ENCODE measurements at places on chromosomes 5 and 9.

DNA sequence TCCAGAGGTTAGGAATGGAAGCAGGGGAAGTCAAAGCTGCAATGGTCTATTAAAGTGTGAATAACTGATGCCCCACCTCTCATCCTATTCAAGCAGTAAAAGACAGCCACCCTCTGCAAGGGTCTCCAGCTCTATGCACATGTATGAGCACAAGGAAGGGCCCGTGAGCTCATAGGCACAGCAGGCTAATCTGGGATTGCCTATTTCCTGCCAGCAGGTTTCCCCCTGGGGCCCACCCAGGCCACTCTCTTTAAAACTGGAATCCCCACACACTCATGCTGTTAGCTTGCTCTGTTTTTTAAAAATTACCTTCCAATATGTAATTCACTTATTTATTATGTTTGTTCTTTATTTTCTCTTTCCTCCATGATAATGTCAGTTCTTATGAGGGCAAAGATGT is 48.7 kb upstream of the ZNF366 start:
- DNase-seq = no peak

DNA sequence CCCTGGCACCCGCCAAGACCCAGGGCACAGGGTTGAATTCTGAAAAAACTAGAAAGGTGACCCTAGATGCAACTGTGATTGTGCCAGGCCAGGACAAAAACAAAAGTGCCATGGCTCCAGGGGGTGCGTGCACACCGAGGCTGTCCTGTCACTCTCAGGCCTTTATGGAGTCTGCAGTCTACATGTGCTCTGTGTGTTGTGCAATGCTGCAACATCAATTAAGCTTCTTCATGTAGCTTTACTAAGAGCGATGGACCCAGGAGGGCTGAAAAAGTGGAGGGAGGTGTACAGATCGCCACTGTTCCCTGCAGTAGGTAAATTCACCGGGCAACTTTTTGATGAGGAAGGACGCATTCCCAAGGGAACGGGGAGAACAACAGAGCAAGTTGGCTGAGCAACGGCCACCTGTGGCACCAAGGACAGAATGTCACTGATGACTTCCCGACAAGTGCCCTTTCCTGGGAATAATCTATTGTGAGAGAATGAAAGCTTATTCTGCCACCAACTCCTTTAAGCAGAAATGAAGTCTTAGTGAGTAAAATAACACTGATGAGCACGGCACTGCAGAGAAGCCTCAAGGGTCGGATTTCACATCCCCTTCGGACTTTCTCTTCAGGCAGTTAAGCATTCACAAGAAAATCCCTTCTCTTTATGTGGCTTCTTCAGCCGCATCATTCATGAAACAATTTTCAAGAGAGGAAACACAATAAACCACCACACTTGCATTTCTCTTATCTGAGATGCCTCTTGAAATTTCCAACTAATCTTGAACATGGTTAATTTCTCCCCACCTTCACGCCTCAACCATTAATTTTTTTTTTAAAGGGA is 149.6 kb downstream of the DROSHA start:
- no peak for DNase-seq

GRCh38 chr9:36765468-36766341 is 193.0 kb downstream of the MELK start:
- DNase-seq = no peak

DNA sequence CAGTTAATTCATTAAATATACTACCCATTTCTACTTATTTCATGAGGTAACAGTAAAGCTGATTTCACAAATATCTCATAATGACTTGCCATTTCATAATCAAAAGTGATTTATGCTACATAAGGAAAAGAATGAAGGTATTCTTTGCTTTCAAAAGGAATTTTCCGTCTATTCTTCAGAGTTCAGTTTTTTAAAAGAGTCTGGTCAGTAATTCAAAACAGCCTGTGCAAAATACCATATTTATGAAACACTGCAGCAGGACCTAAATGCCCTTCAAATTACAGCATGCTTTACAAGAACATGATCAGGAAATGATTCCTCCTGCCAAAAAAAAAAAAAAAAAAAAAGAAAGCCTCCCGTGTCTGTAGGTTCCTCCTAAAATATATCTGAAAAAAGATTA is 154.7 kb downstream of the KIAA0825 start:
- DNase-seq = no peak

- no peak for DNase-seq
Observed at GRCh38 chr5:115170134-115170928, 623 bp upstream of the TRIM36 start.

DNA sequence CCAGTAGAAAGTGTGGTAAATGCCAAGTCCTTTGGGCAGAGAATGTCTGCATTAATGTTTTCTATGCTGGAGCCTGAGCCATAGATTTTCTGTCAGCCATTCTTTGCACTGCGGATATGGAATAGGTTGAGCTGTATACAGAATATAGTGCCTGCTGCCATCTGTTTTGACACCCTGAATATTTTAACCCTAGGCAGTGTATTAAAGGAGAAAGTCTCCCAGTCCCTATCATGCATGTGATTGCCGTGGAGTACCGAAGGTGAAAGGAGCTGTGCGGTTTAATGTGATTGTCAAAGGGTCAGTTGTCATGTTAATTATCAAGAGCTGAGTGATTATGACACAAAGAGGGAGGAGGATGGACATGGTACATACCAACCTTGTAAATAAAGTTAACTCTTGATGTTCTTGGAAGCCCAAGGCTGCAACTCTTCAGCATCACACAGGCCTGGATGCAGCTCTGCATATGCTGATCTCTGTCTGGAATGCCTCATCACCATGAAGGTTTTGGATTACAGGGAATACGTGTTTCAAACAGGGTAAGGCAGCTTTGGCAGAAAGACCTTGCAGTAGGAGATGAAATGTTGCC is 247.1 kb upstream of the ELAVL2 start:
- DNase-seq = no peak

- no peak for DNase-seq
Observed at GRCh38 chr5:148825716-148826052, 727 bp upstream of the ADRB2 start.

DNA sequence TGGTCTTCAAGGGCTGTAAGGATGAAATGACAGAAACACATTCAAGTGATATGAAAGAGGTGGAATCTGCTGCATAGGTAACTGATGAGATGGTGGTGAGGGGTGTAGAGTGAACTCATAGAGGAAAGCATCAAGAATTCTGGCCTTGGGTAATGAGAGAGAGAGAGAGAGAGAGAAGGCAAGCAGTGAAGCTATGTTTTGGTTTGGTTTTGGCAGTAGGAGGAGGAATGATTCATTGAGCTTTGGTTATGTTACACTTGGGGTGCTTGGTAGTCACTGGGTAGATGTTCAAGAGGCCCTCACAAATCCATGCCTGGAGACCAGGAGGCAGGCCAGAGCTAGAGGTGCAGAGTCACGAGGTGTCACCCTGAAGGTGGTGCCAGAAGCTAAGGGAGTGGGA is 89.5 kb downstream of the EGFLAM start:
- no peak for DNase-seq

Measured in NCI-H1105 (cell line).